ENCODE measurements at places on chromosomes 7 and 10. TPM values are rescaled to one million over a fixed set of nuclear protein-coding genes. Genes with fewer than 3 reads are reported as not detected.

GRCh38 chr10:125137601-125138438, 22.5 kb downstream of the CTBP2 start:
- no peaks in the 10 kb centered on the region for H3K36me3 ChIP-seq
- H3K4me3 ChIP-seq = no peak overlapping the region

- no peaks in the 10 kb centered on the region for H3K36me3 ChIP-seq
- DNase-seq = peak; percentile 75
- no peaks in the 10 kb centered on the region for H3K27me3 ChIP-seq
- peaks cover 9% of the 10 kb centered on the region for H3K4me1 ChIP-seq
Measured at GRCh38 chr10:133528845-133529575, 1.8 kb downstream of the CYP2E1 start.

DNA sequence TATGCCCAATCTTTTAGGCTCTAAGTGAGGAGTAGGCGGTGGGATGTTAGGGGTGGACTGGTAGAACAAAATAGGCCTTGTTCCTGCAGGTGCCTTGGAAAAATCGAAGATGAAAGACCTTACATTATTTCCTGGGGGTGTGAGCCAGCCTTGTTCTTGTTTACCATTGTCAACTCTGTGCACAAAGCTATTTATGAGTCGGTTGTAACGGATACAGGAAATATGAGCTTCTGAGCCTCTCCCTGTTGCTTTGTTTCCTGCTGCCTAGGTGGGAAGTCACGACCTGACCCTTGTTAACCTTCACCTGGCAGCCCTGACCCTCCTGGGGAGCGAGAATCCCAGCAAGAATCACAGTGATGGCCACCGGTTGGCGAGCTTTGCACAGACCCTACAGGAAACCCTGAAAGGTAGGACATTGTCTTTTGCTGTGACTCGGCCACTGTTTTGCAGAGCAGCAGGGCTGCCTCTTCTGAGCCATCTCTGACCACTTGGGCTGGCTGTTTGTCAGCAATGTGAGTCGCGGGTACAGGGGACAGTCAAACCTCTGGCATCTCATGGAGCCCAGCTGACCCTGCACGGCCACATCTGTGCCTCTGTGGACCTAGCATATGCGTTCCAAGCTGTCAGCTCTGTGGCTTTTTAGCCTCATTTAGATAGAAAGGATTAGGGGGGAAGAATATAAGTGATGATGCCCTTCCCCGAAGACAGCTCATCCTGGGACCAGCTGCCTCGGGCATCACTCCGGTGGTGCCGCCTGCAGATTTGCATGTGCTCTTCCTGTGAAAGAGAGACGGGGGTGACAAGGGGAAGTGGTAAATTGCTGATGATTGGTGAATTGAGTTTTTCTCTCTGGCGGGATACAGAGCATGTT, 102.1 kb upstream of the ANLN start:
- no peaks in the 10 kb centered on the region for H3K36me3 ChIP-seq
- DNase-seq = no peak
- peak overlapping the region; percentile 71 for H3K27ac ChIP-seq
- H3K27me3 ChIP-seq = no peaks in the 10 kb centered on the region
- H3K4me3 ChIP-seq = peak overlapping the region; percentile 0

GRCh38 chr7:20698469-20698868, 83.0 kb downstream of the ABCB5 start:
- H3K4me1 ChIP-seq = no peaks in the 10 kb centered on the region
- no peaks in the 10 kb centered on the region for H3K27me3 ChIP-seq
- no peak overlapping the region for H3K27ac ChIP-seq
- no peak overlapping the region for H3K4me3 ChIP-seq

DNA sequence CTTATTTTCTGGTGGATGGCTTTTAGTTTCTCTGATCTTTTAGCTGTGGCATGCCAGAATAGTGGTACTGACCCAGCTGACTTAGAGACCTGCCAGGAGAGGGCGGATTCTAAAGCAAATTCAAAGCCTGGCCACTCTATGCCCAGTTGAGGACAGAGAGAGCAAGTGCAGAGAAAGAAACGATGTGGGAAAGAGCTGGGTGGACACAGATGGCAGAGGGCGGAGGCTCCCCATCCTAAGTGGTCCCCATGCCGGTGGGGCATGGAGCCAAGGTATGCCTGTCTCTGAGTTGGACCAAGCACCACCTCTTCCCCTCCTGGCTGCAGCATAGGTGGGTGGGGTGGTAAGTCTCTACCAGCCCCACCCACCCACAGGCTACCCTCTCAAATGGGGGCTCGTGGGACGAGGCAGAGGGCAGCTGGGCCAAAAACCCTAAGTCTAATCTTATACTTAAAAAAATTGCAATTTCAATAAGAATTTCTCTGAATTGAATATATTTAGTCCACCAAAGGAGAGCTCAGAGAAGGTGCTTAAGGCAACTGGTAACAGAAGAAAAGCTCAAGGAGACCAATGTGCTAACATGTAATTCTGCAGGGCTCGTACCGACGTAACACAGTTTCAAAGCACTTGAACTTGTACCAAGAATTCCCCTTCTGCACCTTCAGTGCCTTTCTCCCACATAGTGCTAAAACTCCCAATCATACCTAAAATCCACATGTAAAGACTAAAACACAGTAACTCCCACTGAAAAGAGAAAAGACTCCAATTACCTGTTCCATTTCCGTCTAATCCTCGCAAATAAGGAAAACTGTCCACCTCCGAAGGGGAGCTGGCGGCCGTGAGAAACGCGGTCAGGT, 85.7 kb upstream of the NMT2 start:
- H3K27ac ChIP-seq = no peak overlapping the region
- H3K4me3 ChIP-seq = no peak overlapping the region
- H3K4me1 ChIP-seq = no peaks in the 10 kb centered on the region
- no peak for DNase-seq
- H3K27me3 ChIP-seq = no peaks in the 10 kb centered on the region
- H3K36me3 ChIP-seq = no peaks in the 10 kb centered on the region

DNA sequence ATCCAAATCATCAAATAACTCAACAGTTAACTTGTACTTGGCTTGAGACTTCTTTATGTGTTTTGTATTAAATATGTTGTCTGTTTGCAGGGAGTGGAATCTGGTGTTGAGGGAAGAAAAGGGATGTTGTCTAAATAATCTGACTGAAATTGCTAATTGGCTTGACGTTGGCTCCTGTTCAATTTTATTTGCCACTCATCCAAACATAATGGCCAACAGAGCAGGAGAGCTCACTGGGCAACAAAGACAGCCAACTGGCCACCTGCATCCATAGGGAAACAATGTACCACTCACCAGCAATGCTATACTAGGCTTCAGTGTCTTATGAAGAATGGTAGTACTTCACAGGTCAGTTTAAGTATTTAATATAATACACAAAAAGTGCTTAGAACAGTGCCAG, 80.5 kb downstream of the FAM13C start:
- no peaks in the 10 kb centered on the region for H3K27me3 ChIP-seq
- no peaks in the 10 kb centered on the region for H3K4me1 ChIP-seq
- H3K36me3 ChIP-seq = no peaks in the 10 kb centered on the region
- DNase-seq = no peak
- no peak overlapping the region for H3K27ac ChIP-seq

GRCh38 chr10:131252567-131253276, 58.8 kb downstream of the TCERG1L start:
- no peaks in the 10 kb centered on the region for H3K4me1 ChIP-seq
- no peaks in the 10 kb centered on the region for H3K27me3 ChIP-seq
- no peaks in the 10 kb centered on the region for H3K36me3 ChIP-seq
- H3K4me3 ChIP-seq = no peak overlapping the region
- no peak overlapping the region for H3K27ac ChIP-seq
- DNase-seq = no peak

Gene PAPOLB
- 0.10 TPM for total RNA-seq

Gene LIPK
- not detected for total RNA-seq

Gene ADARB2
- total RNA-seq = 2.4 TPM

All from upper lobe of left lung (tissue), 6 donors.